ENCODE measurements at places on chromosomes 6 and 20. TPM values are rescaled to one million over a fixed set of nuclear protein-coding genes. Genes with fewer than 3 reads are reported as not detected.

Gene TSPO2
- not detected for total RNA-seq

Gene CLIC5
- 248 TPM for total RNA-seq

Gene KIF13A
- 91.9 TPM for total RNA-seq

- H3K4me3 ChIP-seq: no peak overlapping the region
- peaks cover 26% of the 10 kb centered on the region for H3K4me1 ChIP-seq
- no peaks in the 10 kb centered on the region for H3K27me3 ChIP-seq
- H3K36me3 ChIP-seq: no peaks in the 10 kb centered on the region
- H3K27ac ChIP-seq: no peak overlapping the region
These were observed 87.8 kb downstream of the CDH26 start for GRCh38 chr20:60046011-60046413.

GRCh38 chr6:15395087-15395486 is 149.2 kb downstream of the JARID2 start:
- H3K27me3 ChIP-seq: no peaks in the 10 kb centered on the region
- no peak overlapping the region for H3K4me3 ChIP-seq
- H3K4me1 ChIP-seq: peaks cover 38% of the 10 kb centered on the region
- no peak overlapping the region for H3K27ac ChIP-seq
- H3K36me3 ChIP-seq: no peaks in the 10 kb centered on the region
- DNase-seq: no peak

DNA sequence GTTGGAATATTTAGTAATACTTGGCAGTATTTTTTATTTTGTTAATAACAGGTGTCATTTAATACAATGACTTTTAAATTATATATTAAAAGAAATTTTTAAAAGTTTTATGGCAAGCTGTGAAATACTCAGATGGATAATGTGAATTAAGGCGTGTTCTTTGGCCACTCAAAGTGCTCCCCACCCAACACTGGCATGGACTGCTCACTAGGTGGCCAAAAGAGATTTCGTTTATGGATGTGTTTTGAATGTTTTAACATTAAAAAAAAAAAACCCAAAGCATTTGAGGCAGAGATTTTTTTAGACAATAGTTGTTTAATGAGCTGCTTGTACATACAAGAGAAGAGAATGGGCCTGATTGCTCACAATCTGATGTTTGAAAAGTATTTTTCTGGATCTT is 86.5 kb downstream of the QKI start:
- H3K36me3 ChIP-seq: no peaks in the 10 kb centered on the region
- H3K4me3 ChIP-seq: no peak overlapping the region
- no peak overlapping the region for H3K27ac ChIP-seq
- H3K27me3 ChIP-seq: no peaks in the 10 kb centered on the region

DNA sequence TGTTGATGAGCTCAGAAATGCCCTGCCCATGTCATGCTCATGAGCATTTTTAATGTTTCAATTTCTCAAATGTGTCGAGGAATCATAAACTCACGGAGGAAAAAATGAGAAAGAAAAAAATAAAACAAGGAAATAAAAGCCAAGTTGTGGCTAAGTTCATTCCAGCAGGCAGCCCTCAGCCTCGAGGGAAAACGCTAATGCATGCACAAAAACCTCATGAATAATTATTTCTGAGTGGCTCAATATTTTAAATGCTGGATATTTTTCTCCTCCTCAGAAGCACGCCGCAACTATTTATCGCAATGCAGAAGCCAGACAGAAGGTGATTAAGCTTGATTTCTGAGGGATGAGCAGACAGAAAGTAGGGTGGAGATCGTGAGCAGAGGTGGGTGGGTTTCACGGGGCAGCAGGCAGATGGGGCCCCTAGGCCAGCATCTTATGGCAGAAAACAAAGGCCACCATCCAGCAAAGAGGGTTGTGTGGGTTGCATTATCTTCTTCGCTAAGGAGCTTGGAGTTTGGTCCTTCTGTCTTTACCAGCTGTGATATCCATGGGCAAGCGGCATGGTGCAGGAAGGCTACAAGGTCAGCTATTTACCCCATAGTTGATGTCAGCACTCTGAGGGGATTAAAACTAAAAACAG is 151.5 kb upstream of the LRFN2 start:
- no peak for DNase-seq
- peaks cover 4% of the 10 kb centered on the region for H3K27me3 ChIP-seq
- H3K27ac ChIP-seq: no peak overlapping the region

DNA sequence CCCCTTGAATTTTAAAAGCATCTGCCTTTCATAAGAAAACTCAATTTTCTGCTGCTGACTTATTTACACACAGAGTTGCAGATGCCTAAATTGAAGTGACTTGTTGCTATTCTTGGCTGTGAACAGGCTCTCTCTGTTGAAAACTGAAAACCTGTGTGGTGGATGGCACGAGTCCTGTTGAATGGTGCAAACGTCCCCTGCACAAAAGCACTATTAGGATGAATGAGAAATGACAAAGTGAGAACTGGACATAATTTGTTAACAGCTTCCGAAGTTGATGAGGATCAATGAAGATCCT is 201.7 kb upstream of the PREP start:
- no peaks in the 10 kb centered on the region for H3K27me3 ChIP-seq
- H3K4me3 ChIP-seq: no peak overlapping the region
- no peak overlapping the region for H3K27ac ChIP-seq
- no peaks in the 10 kb centered on the region for H3K36me3 ChIP-seq
- DNase-seq: no peak
- H3K4me1 ChIP-seq: peaks cover 45% of the 10 kb centered on the region

Gene DEFB124
- total RNA-seq: not detected

DNA sequence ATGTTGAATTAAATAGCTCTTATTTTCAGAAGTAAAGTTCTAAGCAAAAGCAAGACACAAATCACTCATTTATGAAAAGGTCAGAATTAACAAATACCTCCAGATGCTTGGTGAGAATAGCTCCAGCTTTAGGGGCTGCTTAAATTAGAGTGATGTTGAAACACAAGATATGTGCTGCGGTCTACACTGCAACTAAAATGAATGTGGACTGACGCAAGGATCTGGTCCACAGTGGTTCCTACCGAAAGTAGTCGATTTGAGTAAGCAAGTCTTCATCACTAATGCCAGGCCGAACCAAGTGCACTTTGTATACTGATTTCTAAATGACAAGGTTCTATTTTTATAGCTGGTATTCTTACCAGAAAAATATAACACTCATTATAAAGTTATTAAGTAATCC is 96.3 kb downstream of the PRDM1 start:
- H3K4me1 ChIP-seq: no peaks in the 10 kb centered on the region
- no peaks in the 10 kb centered on the region for H3K27me3 ChIP-seq
- DNase-seq: no peak
- H3K36me3 ChIP-seq: peaks cover 23% of the 10 kb centered on the region

DNA sequence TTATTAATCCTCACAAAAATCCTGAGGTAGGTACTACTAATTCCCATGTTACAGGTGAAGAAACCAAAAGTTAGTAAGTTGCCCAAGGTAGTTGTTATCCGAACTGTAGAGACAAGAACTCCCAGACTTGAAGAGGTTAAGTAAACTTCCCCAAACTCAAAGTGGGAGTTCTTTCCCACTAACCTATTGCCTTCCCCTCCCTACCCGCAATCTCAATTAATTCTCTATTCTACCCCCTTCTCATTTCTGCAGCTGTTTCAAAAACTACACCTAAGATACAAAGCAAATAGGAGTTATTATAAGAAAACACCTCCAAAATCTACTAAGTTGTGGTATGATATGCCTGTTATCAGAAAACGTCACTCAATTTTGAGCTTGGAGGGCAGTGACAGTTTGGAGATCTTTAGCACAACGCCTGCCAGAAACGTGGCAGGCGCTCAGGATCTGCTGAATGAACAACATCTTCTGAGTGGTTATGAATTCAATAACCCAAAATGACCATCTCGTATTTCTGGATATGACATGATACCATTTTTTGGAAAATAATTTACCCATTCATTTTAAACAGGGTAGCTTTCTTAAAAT is 7.1 kb downstream of the CSNK2A1 start:
- H3K36me3 ChIP-seq: no peaks in the 10 kb centered on the region
- no peak overlapping the region for H3K27ac ChIP-seq
- no peak overlapping the region for H3K4me3 ChIP-seq

- no peaks in the 10 kb centered on the region for H3K4me1 ChIP-seq
- no peak overlapping the region for H3K27ac ChIP-seq
- DNase-seq: no peak
- no peak overlapping the region for H3K4me3 ChIP-seq
- no peaks in the 10 kb centered on the region for H3K27me3 ChIP-seq
These were observed 517.1 kb downstream of the PKHD1 start for GRCh38 chr6:51570168-51570921.

Gene CST3
- 1,194 TPM for total RNA-seq

DNA sequence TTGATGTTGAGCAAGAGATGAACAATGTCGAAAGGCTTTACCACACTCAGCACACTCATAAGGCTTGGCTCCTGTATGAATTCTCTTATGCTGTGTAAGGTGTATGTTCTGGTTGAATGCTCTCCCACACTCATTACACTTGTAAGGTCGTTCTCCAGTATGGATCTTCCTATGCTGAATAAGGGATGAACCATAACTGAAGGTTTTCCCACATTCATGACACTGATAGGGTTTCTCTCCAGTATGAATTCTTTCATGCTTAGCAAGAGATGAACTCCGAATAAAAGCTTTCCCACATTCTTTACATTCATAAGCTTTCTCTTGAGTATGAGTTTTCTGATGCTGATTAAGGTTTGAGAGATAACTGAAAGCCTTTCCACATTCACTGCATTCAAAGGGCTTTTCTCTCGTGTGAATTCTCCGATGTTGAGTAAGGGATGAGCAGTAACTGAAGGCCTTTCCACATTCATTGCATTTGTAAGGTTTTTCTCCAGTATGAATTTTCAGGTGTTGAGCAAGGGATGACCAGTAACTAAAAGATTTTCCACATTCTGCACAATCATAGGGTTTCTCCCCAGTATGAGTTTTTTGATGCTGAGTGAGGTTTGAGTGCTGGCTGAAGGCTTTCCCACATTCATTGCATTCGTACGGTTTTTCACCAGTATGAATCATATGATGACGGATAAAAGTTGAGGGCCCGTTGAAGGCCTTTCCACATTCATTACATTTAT is 21.1 kb downstream of the ZNF184 start:
- H3K27ac ChIP-seq: no peak overlapping the region
- H3K4me3 ChIP-seq: no peak overlapping the region
- H3K4me1 ChIP-seq: no peaks in the 10 kb centered on the region
- no peaks in the 10 kb centered on the region for H3K27me3 ChIP-seq
- H3K36me3 ChIP-seq: peaks cover 55% of the 10 kb centered on the region

Gene RAET1L
- total RNA-seq: not detected

Gene PGBD1
- 2.8 TPM for total RNA-seq

- no peaks in the 10 kb centered on the region for H3K27me3 ChIP-seq
- H3K4me3 ChIP-seq: no peak overlapping the region
- no peak for DNase-seq
- H3K27ac ChIP-seq: no peak overlapping the region
These were observed 6.1 kb upstream of the NSFL1C start for GRCh38 chr20:1472556-1473245.

DNA sequence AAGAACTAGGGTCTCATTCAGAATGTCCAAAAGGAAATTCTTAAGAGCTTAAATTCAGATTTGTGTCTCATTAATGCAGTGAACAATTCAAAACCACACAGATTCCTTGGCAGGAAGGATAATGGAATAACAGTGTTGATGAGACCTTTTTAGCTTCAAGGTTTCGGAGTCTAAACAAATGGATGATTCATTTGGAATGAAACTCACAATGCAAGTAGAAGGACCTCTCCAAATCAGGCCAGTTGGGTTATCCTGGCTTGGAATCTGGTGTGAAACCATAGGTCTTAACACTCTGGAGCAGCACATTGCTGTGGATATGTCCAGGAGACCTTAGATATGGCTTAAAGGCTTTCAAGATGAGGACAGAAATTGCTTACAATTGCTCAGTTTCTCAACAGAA is 44.9 kb downstream of the KCTD20 start:
- H3K27ac ChIP-seq: no peak overlapping the region
- H3K27me3 ChIP-seq: no peaks in the 10 kb centered on the region

Gene SRMS
- not detected for total RNA-seq

Gene SAMD5
- 1.2 TPM for total RNA-seq

- DNase-seq: no peak
- H3K4me3 ChIP-seq: no peak overlapping the region
- H3K27ac ChIP-seq: no peak overlapping the region
These were observed 26.8 kb downstream of the JAG1 start for GRCh38 chr20:10646886-10647420.

- H3K4me3 ChIP-seq: no peak overlapping the region
- no peaks in the 10 kb centered on the region for H3K27me3 ChIP-seq
- no peaks in the 10 kb centered on the region for H3K4me1 ChIP-seq
- no peaks in the 10 kb centered on the region for H3K36me3 ChIP-seq
- no peak overlapping the region for H3K27ac ChIP-seq
- DNase-seq: no peak
These were observed 913.9 kb upstream of the MAP3K7 start for GRCh38 chr6:91500689-91501303.

- no peaks in the 10 kb centered on the region for H3K27me3 ChIP-seq
- H3K4me3 ChIP-seq: no peak overlapping the region
- H3K27ac ChIP-seq: no peak overlapping the region
- peaks cover 6% of the 10 kb centered on the region for H3K4me1 ChIP-seq
- DNase-seq: no peak
These were observed 12.7 kb downstream of the TP53INP2 start for GRCh38 chr20:34716921-34717229.

GRCh38 chr6:150176659-150177058 is 33.8 kb downstream of the PPP1R14C start:
- no peaks in the 10 kb centered on the region for H3K36me3 ChIP-seq
- H3K27me3 ChIP-seq: no peaks in the 10 kb centered on the region
- H3K27ac ChIP-seq: peak overlapping the region; percentile 97
- no peak for DNase-seq

GRCh38 chr6:83008626-83009025 is 57.0 kb downstream of the UBE3D start:
- DNase-seq: no peak
- H3K4me1 ChIP-seq: no peaks in the 10 kb centered on the region
- H3K36me3 ChIP-seq: no peaks in the 10 kb centered on the region

Gene WFDC5
- total RNA-seq: not detected

GRCh38 chr6:75752365-75752764 is 3.3 kb downstream of the MYO6 start:
- peaks cover 12% of the 10 kb centered on the region for H3K4me1 ChIP-seq
- no peaks in the 10 kb centered on the region for H3K27me3 ChIP-seq
- no peak overlapping the region for H3K4me3 ChIP-seq
- no peak for DNase-seq

DNA sequence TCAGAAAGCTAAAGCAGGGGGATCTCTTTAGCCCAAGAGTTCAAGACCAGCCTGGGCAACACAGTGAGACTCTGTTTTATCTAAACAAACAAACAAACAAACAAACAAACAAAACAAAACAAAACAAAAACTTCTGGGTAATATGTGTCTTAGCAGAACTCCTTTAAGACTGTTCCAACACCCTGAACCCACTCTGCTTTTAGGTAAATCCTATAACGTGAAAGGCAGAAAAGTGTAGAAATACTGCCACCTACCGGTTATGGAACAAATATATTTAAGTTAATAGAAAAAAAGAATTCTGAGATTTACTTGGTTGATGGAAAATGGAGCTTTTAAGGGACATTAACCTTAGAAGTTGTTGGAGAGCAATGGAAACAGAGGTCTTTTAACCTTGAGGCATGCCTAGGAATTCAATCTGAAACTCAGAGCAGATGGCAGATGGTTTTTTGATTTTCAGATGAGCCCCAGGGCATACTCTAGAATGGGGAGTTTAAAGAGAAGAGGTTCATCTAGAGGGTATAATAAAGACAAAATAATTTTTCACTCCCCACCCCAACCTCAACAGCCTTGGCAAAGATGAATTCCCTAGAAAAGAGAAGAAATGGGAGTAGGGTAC is 38.5 kb downstream of the SOD2 start:
- no peak overlapping the region for H3K27ac ChIP-seq
- H3K27me3 ChIP-seq: no peaks in the 10 kb centered on the region
- H3K36me3 ChIP-seq: no peaks in the 10 kb centered on the region
- no peak overlapping the region for H3K4me3 ChIP-seq
- no peak for DNase-seq

GRCh38 chr6:68975064-68975463 is 340.0 kb downstream of the ADGRB3 start:
- H3K36me3 ChIP-seq: no peaks in the 10 kb centered on the region
- H3K4me3 ChIP-seq: no peak overlapping the region
- no peak for DNase-seq
- H3K27ac ChIP-seq: no peak overlapping the region

All from heart left ventricle (tissue), 16 donors.